Dorsolateral prefrontal cortex (tissue), 122 donors: ENCODE measurements at places on chromosomes 2 and 18. TPM values are rescaled to one million over a fixed set of nuclear protein-coding genes. Genes with fewer than 3 reads are reported as not detected.

- no peak for DNase-seq
Observed at GRCh38 chr2:102922321-102922720, 160.5 kb downstream of the TMEM182 start.

- no peak for DNase-seq
Observed at GRCh38 chr2:57878866-57879210, 167.8 kb upstream of the VRK2 start.

ASB18 gene
- not detected for total RNA-seq

DNA sequence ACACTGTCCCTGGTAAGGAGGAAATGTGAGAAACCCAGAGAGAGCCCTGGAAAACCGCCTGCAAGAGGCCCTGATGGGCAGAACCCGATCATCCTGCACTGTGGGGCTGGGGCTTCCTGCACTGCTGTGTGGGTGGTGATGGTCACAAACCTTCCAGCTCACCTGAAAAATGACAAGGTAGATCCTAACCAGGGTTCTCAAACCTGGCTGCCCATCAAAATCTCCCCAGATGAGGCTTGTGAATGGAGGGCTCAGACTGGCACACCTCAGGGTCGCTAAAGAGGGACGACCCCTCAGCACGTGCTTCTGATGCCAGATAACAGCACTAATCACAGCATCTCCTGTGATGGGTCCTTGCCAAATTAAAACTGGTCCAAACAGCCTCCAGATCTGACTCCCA is 74.7 kb downstream of the GYPC start:
- no peak for DNase-seq

GRCh38 chr2:186780701-186781316 is 68.2 kb downstream of the ZSWIM2 start:
- DNase-seq = no peak

DNA sequence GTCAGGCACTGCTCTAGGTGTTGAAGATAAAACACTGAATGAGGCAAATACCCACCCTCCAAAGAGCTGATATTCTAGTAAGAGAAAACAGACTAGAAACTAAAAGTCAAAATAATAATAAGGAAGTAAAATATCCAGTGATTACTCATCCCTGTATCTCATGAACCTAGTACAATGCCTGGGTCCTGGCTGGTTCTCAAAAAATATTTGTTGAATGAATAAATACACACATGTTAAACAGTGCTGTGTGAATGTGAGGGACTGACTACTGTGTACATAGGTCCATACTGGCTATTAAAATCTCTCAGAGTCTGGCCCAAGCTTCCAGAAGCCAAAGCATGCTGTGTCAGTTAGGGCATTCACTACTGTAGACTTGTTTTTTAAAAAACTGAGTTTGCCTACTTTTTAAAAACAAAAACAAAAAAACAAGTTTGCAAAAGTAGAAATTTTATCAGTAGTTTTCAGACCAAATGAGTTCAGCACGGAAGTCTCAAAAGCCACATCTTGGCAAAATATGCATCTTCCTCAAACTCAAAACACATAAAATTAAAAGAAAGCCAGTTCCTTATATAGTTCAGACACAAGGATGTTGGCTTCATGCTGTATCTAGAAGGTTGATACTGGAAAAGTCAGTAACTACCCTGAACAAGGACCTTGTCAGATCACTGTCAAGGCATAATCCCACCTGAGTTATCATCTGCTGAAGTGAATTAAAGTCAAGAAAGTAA is 136.2 kb downstream of the THADA start:
- DNase-seq = no peak

- no peak for DNase-seq
Observed at GRCh38 chr2:37414470-37414949, 70.1 kb downstream of the QPCT start.

DNA sequence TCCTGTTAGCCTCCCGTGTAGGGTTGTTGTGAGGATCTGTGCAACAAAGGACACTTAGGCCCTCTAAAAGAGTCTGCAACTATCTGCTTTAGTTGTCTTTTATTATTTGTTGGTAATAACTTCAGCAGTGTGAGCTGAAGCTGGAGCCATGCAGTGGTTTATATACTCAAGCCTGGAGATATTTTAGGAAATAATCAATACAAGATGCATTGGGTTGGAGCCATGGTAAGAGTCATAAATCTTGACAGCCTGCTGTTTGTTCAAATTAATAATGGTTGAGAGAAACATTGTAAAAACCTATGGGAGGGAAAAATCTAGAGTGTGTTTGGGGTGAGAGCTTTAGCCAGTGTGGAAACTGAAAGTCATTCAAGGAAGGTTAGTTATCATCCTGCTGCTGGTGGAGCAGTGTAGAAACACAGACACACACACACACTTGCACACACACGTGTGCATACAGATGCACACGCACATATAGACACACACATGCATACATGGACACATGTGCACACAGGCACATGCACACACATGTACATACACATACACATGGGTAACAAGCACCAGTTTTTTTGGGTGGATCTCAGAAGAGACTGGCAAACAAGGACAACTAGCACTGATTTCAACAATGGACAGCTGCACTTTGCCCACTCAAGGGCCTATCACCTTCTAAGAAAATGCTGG is 51.0 kb downstream of the ACOXL start:
- DNase-seq = no peak

SLC19A3 gene
- 6.3 TPM for total RNA-seq

DNA sequence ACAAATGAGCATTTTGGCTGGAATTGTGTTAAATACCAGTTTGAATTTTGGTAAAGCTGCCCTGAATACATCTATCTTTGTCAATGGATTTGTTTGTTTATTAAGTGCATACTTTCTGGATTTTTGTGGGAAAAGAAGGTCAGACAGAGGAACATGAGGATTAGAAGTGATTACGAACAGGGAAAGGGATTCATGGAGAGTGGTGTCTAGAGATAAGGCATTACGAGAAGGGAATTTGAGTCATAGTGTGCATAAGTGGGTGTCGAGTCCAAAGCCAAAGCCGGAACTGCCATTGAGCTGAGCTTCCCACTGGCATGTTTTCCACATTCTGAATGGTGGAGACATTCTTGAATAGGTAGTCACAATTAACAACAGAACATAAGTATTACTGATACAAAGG is 68.9 kb upstream of the EFEMP1 start:
- DNase-seq = no peak

DNA sequence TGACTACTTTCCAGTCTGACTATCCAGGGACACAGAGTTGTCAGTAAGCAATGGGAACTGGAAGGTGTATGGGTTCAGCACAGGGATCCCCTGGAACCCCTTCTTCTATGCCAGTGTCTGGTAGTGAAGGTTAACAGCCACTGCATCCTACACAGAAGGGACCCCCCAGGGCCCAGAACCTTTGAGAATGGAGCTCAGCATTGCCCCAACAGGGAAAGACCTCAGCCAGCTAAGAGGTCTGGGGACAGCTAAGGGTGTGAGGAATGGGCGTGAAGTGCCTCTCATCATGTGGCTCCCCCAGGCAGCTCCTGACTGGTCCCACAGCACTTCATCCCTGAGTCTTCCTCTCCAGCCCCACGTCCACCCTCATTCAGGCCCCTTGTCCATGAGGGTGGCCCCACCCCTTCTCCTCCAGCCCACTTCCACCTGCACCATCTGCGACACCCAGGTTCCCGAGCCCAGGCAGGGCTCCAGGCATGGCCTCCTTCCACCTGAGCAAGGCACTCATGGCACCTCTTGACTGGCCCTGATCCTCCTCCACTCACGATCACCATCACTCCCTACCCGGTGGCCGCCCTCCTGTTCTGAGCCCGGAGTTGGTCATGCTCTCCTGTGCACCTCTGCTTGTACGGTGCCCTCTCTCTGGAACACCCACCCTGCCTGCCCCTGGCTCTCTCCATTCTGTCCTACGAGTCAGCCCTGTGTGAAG is 77.1 kb downstream of the SFXN5 start:
- peak; percentile 6 for DNase-seq

- DNase-seq = no peak
Observed at GRCh38 chr2:6538607-6539006, 327.1 kb downstream of the CMPK2 start.

FBXO48 gene
- 1.2 TPM for total RNA-seq

GRCh38 chr2:240168546-240169361 is 28.3 kb upstream of the OTOS start:
- DNase-seq = no peak

ST6GAL2 gene
- 41.8 TPM for total RNA-seq

DNA sequence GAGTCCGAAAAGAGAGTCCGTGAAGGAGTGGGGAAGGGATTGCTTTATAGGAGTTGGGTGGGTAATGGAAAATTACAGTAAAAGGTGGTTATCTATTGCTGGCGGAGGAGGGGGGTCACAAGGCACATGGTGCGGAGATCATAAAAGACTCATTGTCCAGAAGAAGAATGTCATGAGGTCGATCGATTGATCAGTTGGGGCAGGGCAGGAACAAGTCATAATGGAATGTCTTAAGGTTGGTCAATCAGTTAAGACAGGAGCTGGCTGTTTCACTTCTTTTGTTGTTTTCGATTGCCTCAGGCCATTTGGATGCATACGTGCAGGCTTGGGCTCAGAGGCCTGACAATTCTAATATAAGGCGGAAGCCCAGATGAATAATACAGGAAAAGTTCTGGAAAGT is 473.0 kb upstream of the TNP1 start:
- no peak for DNase-seq

DNA sequence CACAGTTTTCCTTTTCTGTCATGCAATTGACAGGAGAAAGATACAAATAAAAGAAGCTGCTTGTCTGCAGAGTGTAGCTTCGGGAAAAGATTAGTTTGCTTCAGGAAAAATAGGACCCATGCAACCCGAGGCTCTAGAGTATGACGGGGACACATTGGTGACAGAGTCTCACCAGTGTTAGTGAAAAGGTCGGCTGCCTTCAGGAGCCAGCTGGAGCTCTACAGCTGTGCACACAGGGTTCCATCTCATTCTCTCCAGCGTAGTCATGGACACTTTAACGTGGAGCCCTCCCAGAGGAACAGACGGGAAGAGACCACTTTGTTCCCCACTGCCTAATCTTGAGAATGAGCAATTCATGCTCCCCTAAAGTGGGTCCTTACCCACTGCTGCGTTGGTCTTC is 42.9 kb downstream of the FECH start:
- no peak for DNase-seq

GRCh38 chr2:107263628-107264027 is 377.7 kb upstream of the ST6GAL2 start:
- DNase-seq = no peak

DNA sequence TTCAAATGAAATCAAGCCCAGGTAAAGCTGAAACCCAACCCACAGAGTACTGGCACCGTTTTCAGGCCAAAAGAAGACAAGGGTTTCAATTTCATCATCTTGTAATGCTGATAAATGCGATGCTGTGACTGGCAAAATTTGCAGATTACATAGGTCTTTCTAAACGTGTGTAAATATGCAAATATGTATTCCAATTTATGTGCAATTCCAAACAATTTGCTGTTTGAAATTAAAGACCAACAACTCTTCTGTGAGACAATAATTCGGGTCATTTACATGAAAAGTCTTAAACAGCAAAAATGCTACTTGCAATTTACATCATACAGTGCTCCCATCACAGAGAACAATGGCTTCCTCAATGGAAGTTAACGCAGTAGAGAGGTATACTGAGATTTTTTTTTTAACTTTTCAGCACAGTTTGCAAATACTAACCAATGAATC is 2.8 kb upstream of the ZNF532 start:
- DNase-seq = no peak

C2orf81 gene
- 6.0 TPM for total RNA-seq

GRCh38 chr2:97646977-97647376 is 1.1 kb downstream of the COX5B start:
- no peak for DNase-seq

LCT gene
- not detected for total RNA-seq

GCC2 gene
- total RNA-seq = 93.7 TPM

DNA sequence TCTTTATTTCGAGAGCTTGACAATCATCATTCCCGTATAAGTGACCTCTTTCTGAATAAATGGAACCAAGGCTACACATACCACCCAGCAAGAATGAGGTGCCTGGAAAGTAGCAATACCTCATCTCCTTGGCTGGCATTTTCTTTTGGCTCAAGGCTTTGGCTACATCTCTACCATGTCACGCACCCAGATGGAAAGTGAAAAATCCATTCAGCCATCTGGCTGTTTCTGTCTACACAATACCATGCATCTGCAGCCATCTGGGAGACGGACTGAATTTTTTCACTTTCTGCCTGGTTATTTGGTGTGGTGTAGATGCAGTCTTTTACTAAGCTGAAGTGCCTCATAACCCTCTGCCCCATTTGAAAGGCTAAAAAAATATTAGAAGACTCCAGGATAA is 566.9 kb downstream of the BCL11A start:
- DNase-seq = no peak

- no peak for DNase-seq
Observed at GRCh38 chr2:187383043-187383800, 64.8 kb downstream of the CALCRL start.

RND3 gene
- total RNA-seq = 13.8 TPM

DCDC2C gene
- total RNA-seq = not detected

DNA sequence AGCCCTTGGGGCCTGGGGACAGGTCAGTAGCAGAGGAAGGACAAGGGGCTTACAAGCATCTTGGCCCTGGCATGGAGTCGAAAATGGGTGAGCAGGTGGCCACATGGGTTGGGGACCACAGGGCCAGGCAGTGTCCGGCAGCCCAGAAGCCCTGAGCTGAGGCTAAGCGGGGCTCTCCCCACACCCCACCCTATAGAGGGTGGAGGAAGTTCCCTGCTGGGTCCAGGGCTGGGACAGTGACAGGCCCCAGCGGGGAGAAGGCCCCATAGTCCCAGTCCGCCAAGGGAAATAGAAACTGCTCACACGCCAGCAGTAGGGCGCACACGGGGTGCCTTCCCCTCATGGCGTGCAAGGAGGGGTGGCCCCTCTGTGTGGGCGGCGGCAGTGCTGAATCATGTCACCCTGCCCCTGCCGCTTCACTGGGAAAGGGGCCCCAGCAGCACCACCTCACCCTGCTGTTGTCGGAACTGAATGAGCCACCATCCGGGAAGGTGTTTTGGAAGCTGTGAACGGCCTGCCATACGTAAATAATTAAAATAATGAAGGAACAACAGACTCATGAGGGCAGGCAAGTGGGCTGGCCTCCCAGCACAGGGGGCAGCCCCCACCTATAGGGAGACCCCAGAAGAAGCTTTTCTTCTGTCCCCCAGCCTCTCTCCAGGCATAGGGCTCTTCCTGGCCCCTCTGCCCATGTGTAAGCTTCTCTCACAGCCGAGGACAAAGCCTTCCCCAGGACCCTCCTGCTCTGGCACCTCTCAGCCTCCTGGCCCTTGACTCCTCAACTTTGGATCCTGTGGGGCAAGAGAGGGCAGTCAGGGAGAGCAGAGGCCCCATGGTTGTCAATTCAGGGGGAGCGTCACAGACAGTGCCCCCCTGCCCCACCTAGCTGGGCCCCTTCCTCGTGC is 12.7 kb upstream of the DUSP2 start:
- DNase-seq = no peak

INO80D gene
- total RNA-seq = 36.5 TPM
